Right lobe of liver (tissue), 6 donors: ENCODE measurements at places on chromosomes 5 and 9.

DNA sequence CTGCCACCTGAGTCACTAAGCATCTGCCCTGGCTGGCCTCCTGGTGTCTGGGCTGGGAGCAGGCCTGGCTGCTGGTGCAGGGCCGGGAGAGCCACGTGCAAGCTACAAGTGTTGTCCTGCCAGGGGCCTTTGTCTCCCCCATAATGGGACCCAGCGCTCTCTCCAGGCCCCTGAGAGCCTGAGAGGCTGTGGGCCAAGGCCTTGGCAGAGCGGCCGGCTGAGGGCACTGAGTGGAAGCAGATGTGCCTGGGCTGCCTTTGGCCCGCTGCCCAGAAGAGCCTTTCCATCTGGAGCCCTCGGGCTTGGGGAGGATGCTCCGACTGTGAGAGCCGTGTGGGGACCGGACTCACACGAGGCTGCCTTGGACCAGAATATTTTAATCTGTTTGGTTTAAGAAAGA, 185.5 kb downstream of the RGS3 start:
- peak; percentile 42 for DNase-seq

DNA sequence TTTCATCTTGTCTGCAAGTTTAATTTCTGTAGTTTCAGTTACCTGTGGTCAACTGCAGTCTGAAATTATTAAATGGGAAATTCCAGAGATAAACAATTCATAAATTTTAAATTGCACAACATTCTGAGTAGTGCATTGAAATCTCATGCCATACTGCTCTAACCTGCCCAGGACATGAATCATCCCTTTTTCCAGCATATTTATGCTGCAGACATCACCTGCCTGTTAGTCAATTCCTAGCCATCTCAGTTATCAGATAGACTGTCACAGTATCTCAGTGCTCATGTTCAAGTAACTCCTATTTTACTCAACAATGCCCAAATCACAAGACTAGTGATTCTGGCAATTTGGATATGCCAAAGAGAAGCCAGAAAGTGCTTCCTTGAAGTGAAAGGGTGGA, 223.0 kb upstream of the GRIA1 start:
- DNase-seq: no peak

- peak; percentile 92 for DNase-seq
Measured at GRCh38 chr9:136093995-136094881, 851 bp downstream of the NACC2 start.

DNA sequence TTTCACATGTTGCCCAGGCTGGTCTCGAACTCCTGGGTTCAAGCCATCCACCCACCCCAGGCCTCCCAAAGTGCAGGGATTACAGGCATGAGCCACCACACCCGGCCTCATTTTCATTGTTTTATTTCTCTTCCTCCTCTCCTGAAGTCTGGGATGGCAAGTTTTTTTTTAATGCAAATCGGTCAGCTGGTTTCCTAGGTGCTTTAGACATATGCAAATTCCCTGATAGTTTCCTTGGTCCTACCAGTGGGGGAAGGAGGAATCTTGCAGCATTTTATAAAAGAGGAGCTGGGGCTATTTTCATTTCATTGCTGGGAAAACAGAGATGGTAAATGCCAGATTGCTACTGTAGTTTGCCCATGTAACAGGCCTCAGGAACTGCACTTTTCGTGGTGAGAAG, 179.4 kb downstream of the ACTL7B start:
- DNase-seq: no peak

DNA sequence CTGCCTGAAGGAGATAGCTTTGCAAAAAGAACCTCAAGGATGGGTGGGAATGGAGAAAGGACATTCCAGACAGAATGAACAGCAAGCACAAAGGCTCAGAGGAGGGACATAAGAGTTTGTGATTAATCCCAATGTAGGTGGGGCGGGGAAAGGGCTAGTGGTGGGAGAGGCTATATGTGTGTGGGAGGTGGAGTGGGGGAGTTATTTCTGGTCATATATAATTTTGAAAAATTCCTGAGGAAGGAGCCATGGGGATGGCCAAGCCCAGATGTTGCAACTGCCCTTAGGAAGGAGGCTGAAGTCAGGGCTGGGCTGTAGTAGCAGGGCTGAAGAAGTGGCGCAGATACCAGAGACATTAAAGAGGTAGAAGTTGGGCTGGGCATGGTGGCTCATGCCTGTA, 13.4 kb upstream of the CCL27 start:
- DNase-seq: no peak

GRCh38 chr5:1823381-1824034, 22.3 kb downstream of the NDUFS6 start:
- no peak for DNase-seq

DNA sequence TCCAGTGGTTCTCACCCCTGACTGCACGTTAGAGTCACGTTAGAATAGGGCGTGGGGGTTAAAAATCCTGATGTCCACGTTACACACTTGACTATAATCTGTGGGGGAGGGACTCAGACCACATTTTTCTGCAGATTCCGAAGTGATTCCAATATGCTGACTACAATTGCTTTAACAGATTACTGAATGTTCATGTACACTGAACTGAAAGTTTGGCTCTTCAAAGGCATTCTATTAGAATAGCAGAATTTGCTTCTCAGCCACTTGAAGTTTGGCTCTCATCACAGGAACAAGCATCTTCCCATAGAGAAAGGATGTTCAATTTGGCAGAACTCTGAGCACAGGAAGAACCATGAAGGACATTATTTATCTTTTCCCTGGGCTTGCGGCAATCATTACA, 84.5 kb downstream of the HAPLN1 start:
- no peak for DNase-seq

DNA sequence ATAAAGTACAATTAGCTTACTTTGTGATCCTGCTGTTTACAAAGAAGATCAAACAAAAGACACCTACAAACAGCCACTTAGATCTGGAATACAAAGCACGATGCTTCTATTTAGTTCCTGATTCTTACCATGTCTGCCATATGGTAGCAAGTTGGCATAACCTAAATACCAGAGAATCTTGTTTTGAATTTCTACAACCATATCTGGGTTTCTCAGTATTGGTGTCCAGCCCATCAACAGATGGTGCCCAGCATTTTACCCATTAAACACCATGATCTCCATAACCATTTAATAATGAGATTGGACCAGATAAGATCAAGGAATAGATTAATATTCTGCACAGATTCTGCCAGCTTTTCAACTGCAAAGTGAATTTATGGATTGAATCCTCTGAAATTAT, 29.8 kb downstream of the SLC24A2 start:
- DNase-seq: no peak

- no peak for DNase-seq
Measured at GRCh38 chr5:55604611-55605067, 69.9 kb upstream of the PLPP1 start.

- DNase-seq: no peak
Measured at GRCh38 chr5:18113721-18114120, 479.5 kb downstream of the TAF11L14 start.

GRCh38 chr5:150092159-150092787, 5.9 kb upstream of the CSF1R start:
- DNase-seq: no peak

GRCh38 chr9:87520172-87520683, 22.6 kb downstream of the DAPK1 start:
- no peak for DNase-seq

- DNase-seq: no peak
Measured at GRCh38 chr9:129160712-129161533, 17.1 kb downstream of the IER5L start.

GRCh38 chr9:134778841-134779411, 101.7 kb upstream of the FCN2 start:
- DNase-seq: peak; percentile 66

- DNase-seq: no peak
Measured at GRCh38 chr5:81665795-81666194, 85.1 kb downstream of the SSBP2 start.

GRCh38 chr5:141618030-141618803, 583 bp downstream of the DIAPH1 start:
- peak; percentile 79 for DNase-seq

GRCh38 chr9:126435105-126435504, 108.5 kb downstream of the MVB12B start:
- DNase-seq: no peak

DNA sequence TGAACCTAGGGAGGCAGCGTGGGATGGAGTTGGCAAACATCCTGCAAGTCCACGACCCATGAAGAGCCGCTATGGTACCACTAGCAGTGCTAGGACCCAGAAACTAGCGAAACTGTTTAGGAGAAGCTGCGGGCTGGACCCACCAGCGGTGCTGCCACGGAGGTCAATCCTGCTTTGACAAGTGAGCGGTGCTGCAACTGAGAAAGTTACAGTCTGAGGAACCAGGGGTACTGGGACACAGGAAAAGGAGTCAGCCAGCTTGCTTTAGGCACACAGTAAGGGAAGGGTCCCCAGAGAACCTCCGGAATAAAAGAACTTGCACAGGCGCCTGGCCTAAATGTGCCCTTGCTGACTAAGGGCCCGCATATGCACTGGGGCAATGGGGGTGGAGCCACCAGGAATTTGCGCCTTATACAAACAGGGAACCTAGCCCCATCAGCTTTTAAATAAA, 23.6 kb upstream of the ANXA2R start:
- DNase-seq: peak; percentile 56

DNA sequence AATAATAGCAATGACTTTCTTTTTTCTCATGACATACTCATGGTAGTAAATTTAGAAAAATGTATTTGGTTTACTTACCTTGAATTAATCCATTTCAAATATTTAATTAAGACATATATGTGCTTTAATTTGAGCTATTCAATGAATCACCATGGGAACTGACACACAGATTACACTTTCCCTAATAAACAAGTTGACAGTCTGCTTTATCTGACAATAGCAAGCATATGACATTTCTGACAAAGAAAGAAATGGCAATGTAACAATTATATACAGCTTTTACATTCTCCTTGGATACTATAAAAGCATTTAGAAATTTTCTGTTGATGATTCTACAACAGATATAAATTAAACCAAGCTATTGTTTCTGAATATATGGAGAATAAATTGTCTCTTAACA, 382.5 kb downstream of the CYLC2 start:
- DNase-seq: no peak

- DNase-seq: no peak
Measured at GRCh38 chr9:69249337-69249736, 75.3 kb downstream of the TJP2 start.

GRCh38 chr5:141969783-141970771, 1.2 kb downstream of the RNF14 start:
- no peak for DNase-seq

DNA sequence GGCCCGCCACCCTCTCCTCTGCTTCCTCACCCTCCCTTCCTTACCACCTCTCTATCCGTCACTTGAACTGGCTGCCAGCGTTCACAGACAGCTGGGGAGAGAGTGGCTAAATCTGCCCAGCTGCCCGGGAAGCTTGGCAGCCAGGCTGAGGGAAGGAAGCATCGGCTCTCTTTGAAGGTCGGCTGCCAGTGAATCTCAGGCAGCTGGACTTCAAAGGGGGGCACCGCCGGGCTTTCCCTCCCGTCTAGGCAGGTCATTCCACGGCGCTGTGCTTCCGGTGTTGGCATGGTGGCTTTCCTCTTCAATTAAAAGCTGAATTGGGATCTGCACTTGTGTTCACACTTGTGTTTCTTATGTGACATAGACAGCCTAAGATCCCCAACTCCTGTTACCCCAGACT, 174.0 kb downstream of the GDNF start:
- no peak for DNase-seq

DNA sequence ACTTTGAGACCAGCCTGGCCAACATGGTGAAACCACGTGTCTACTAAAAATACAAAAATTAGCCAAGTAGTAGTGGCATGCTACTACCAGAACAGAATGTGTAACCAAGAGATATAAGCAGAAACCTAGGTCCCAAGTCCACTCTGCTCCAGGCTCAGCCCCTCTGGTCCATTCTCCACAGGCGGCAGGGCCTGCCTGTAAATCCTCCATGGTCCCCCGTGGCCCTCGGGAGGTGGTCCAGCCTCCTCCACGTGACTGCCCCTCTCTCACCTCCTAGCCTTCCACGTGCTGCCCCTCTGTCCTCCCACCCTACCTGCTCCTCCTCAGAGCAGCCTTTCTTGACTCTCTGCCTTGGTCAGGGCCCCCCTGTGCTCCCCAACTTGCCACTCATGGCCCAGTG, 127.4 kb downstream of the GAPVD1 start:
- peak; percentile 56 for DNase-seq

GRCh38 chr9:79551586-79551985, 20.2 kb upstream of the TLE4 start:
- no peak for DNase-seq

DNA sequence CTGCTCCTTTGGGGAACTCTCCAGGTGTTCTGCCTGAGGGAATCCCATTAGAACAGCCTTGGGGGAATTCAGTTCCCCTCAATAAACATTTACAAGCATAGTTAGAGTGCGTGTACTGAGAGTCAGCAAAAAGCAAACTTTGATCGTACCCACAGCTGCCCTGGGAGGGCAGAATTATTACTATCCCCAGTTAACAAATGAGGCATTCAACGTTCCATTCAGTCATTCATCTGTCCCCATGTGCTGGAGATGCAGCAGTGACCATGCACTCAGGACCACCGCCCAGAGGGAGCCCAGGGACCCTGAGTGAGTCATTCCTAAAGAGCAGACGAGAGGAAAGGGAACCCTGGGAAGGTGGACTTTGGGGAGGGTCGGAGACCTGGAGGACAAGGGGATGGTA, 19.1 kb upstream of the TTLL11 start:
- DNase-seq: no peak

DNA sequence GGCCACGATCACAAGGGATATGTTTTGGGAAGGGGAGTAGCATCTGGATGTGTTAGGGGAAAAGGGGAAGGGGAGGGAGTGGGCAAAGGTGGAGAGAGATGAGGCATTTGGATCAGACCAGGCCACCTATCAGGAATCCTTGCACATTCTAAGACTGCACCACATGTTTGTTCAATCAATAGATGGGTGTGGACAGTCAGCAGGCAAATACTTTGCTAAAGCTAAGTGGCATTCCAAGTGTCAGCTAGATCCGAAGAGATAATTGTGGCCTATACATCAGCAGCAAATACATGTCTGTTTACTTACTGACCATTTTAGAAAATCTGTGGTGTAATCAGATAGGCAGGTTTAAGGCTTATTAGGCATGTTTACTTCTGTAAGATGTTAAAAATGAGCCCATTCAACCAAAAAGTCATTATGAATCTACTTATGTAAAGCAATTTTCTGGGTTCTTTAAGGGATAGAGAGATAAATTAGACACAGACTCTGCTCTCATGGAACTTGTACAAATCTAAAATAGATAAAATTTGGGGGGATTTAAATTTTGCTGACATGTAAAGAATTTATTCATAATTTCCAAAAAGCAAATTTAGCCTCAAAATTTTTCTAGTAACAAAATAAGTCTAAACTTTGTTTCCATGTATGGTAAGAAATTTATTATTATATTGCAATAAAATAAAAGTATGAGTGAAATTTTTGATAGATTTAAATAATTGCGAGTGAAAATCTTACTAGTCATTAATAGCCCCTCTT, 107.3 kb downstream of the SNCAIP start:
- DNase-seq: no peak
